ENCODE measurements at places on chromosomes 3 and 15.
A peak's percentile ranks its signal among the peaks of the same experiment; 100 is the strongest.

GRCh38 chr3:62622553-62623174 lies 249.3 kb upstream of the FEZF2 start:
- DNase-seq: no peak

DNA sequence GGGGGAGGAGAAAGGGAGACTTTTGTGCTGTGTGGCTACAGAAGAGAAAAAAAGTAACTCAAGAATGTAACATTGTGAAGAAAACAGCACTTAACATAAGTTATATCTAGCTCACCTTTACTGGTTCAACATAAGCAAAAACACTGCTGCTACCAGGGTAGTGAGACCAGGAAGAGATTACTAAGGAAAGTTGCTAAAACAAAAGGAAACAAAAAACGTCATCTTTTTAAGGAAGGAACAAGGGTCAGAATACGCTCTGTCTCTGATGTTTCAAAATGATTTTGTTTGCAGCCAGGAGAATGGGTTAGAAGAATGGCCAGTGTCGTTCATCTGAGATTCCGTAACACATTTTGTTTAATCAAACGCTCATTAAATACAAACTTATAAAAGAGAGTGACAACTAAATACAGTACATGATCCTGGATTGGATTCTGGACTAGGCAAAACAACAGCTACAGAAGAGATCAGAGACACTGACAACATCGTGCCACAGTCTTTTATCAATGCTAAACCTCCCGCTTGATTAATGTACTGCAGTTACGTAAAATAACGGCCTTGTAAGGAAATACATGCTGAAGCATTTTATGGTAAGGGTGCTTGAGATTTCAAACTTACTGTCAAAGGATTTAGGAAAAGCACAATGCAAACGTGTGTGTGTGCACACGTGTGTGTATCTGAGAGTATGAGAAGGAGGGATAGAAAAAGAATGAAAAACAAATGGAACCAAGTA lies 67.7 kb downstream of the FOXP1 start:
- no peak for DNase-seq

DNA sequence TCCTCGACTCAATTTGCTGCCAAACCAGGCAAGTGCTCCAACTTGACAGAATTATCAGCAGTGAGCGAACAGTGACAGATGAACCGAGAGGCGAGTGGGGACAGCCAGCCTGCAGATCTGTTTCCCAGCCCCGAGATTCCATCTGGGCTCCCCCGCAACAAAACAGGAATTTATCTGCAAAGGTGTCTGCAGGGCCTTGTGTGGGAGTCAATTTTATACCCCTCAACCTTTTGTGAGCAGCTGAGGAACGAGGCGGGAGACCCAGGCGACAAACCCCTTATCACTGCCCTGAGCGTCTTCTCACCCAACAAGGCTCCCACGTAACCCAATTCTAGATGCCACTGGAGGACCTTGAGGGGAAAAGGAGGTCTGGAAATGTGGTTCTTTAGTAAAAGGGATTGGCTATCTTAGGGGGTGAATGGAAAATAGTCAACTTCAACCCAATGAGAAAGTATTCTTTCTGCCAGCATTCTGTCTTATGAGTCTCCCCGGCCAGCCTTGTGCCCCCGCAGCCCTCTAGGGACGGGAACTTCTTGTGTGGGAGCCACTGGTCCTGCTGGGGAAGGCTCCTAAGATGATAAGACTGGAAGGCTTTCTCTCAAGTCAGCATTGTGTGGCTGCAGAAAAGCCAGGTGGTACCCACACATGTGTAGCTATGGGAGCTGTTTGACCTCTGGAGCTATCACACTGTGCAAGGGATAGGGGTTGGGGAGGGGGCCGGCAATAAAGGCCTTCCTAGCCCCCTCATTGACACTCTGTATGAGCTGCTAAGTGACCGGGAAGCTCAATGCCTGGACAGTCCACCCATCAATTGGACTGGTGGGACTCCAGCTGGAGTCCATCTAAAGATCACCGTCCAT lies 527.9 kb downstream of the SHQ1 start:
- no peak for DNase-seq

GRCh38 chr3:25235031-25235430 lies 193.0 kb upstream of the RARB start:
- no peak for DNase-seq

DNA sequence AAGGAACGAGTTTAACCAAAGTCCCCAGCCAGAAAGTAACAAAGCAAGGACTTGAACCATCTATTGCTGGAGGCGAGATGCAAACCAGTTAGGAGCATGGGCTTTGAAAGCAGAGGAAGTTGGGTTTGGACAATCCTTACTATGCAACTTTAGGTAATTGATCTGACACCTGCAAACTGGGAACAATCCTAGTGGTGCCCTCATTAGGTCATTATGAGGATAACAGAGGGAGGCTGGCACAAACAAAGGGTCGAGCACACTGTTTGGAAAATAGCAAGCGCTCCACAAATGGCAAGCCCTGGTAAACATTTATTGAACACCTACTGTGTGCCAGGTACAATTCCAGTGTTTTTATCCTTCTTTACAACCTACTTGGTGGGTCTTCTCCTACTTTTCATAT lies 45.6 kb downstream of the WNT5A start:
- DNase-seq: no peak

DNA sequence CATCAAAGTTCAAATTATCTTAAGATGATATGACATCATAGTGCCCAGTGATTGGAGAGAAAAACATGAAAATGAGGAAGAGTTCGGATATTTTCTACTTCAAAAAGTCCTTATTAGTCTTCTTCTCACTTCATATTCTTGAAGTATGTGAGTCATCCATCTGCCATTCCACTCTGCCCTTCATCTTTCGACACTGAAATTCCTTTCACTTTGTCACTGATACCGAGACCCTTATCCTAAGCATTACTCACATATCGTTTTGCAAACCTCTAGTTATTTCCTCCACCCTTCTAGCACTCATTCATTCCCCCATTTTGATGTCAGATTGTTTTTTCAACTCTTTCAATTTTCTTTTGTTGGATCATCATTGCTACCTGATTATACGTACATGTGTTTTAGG lies 4.0 kb downstream of the OR5H14 start:
- DNase-seq: no peak

GRCh38 chr3:156705761-156706616 lies 31.6 kb downstream of the TIPARP start:
- DNase-seq: no peak

DNA sequence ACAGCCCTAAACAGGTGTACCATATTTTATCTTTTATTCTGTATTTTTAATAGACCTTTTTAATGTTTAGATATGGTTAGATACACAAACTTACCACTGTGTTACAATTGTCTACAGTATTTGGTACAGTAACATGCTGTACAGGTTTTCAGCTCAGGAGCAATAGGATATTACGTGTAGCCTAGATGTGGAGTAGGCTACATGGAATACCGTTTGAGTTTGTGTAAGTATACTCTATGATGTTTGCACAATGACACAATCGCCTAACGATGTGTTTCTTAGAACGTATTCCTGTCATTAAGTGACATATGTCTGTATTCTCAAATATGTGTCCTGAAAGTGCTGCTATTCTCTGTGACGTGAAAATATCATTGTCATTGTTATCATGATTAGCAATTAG lies 62.6 kb downstream of the MFSD1 start:
- DNase-seq: no peak

DNA sequence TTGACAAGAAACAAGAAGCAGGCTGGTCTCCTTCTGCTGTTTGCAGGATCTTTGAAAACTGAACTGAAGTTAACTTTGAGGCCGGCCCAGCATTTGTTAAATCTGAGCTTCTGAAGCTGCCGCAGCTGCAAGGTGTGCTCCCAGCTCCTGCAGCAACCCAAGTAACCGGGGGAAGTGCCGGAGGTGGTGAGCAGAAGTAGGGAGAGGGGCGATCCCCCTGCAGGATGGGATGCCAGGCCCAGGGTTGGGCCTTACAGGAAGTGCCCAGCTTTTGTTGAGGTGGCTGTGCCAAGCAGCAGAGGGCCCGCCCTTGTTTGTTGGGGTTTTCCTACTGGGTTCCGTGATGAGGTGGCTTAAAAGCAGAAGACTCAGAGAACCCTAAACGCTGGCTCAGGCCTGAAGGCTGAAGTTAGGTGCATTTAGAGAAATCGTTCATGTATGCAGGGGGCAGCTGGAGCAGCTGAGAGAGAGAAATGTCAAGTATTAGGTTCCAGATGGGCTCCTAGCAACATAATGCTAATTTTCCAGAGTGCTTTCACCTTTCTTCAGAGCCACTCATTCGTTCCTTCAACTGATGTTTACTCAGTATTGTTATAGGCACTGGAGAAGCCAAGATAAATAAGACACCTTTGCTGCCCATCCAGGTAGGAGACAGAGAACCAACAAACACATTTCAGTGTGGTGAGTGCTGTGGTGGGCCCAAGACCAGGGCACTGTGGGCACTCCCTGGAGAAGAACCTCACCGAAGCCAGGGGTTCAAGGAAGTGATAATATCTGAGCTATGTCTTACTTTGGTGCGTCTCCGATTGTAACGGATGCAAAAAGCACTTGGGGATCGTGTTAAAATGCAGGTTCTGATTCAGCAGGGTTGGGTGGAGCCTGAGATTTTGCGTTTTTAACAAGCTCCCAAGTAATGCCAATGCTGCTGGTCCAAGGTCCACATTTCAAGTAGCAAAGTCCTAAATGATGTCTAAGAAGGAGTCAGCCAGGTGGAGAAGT lies 42.2 kb upstream of the PLCL2 start:
- DNase-seq: peak; percentile 86

DNA sequence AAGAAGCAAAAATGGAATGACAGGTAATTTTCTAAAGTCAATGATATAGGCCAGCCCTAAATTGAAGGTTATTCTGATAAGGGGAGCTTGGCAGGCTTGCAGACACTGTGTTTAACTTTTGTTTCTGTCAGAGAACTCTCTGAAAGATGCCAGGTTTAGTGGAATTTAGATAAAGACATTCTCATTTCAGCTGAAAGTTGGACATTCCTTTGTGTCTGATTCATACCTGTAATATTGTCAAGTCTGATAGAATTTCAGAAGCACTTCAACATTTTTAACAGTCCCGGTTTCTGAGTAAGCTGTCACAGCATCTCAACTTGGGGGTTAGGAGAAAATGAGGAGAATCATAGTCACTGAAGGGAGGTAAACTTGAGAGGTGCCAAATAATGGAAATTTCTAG lies 84.0 kb downstream of the DIPK2A start:
- no peak for DNase-seq

DNA sequence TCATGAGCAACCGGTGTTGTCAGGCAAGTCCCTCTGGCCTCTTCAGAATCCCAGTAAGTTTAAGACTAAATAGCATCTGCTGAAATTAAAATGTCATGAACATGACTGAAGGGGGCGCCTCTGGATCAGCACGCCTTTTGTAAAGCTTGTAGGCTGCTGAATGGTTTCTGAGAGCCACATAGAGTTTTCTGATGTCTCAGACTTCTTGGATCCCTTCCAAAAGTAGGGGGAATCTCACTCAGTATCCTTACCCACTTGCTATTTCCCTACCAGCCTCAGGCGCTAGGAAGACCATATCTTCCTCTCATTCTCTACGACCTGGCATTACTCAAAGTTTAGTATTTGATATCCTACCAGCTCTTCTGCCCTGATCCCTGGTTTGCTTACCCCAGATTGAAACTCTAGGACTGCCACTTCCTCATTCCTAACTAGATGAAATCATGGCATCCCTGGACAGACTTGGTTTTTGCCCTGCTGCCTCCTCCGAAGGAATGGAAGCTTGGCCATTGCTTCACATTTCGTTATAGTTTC lies 62.7 kb upstream of the CD47 start:
- DNase-seq: peak; percentile 13

GRCh38 chr3:177657243-177657642 lies 460.0 kb upstream of the TBL1XR1 start:
- no peak for DNase-seq
